BJ (cell line): ENCODE measurements at places on chromosomes 2 and 18. TPM values are rescaled to one million over a fixed set of nuclear protein-coding genes. Genes with fewer than 3 reads are reported as not detected.

Gene CEP68
- polyA plus RNA-seq = 5.8 and 11.7 TPM in 2 replicates

Gene OR6B2
- not detected in 2 replicates for polyA plus RNA-seq

Gene TIGD1
- 1.7 and 2.5 TPM in 2 replicates for polyA plus RNA-seq

Gene PCGF1
- polyA plus RNA-seq = 28.7 and 30.6 TPM in 2 replicates

Gene DPP10
- not detected in 2 replicates for polyA plus RNA-seq

Gene POTEJ
- polyA plus RNA-seq = 0.02 TPM in 1 of 2 replicates, not detected in the other

Gene CGREF1
- 4.8 and 6.9 TPM in 2 replicates for polyA plus RNA-seq

Gene C1QL2
- not detected in 2 replicates for polyA plus RNA-seq

Gene SERPINB4
- 0.06 TPM in 1 of 2 replicates, not detected in the other for polyA plus RNA-seq

Gene DCC
- polyA plus RNA-seq = 0.15 and 0.44 TPM in 2 replicates

Gene KLHL29
- 8.1 and 10.0 TPM in 2 replicates for polyA plus RNA-seq

Gene SERPINB11
- not detected in 2 replicates for polyA plus RNA-seq

Gene DNAJC5G
- not detected in 2 replicates for polyA plus RNA-seq

Gene REG1A
- polyA plus RNA-seq = not detected in 2 replicates

Gene ICOS
- not detected in 2 replicates for polyA plus RNA-seq

Gene ST6GAL2
- 0.04 TPM in 1 of 2 replicates, not detected in the other for polyA plus RNA-seq

Gene ELOA2
- polyA plus RNA-seq = not detected in 2 replicates

Gene CD8B2
- polyA plus RNA-seq = not detected in 2 replicates

Gene RGPD8
- polyA plus RNA-seq = 0.97 and 1.8 TPM in 2 replicates

Gene TRAF3IP1
- polyA plus RNA-seq = 4.9 and 5.8 TPM in 2 replicates

Gene FAM237A
- polyA plus RNA-seq = not detected in 2 replicates

Gene SGO2
- polyA plus RNA-seq = 3.2 and 7.3 TPM in 2 replicates

Gene HJURP
- polyA plus RNA-seq = 30.5 and 46.2 TPM in 2 replicates

Gene PDE11A
- 0.53 and 1.2 TPM in 2 replicates for polyA plus RNA-seq

Gene LAMA1
- polyA plus RNA-seq = 3.2 and 3.4 TPM in 2 replicates

Gene KIAA2012
- 0.13 and 0.18 TPM in 2 replicates for polyA plus RNA-seq

Gene CACNB4
- polyA plus RNA-seq = 0.12 TPM in 2 replicates

Gene HOXD12
- not detected in 2 replicates for polyA plus RNA-seq

Gene CDK15
- polyA plus RNA-seq = 8.2 and 11.4 TPM in 2 replicates

Gene ARHGAP25
- polyA plus RNA-seq = 0.06 TPM in 1 of 2 replicates, not detected in the other

Gene EFEMP1
- 1,148 and 1,200 TPM in 2 replicates for polyA plus RNA-seq

Gene REG3A
- polyA plus RNA-seq = not detected in 2 replicates

Gene THOC1
- 8.7 and 23.7 TPM in 2 replicates for polyA plus RNA-seq

Gene TSPYL6
- polyA plus RNA-seq = not detected in 2 replicates

Gene C1GALT1C1L
- 0.12 and 0.48 TPM in 2 replicates for polyA plus RNA-seq
